ENCODE measurements at places on chromosomes 13 and 19.

DNA sequence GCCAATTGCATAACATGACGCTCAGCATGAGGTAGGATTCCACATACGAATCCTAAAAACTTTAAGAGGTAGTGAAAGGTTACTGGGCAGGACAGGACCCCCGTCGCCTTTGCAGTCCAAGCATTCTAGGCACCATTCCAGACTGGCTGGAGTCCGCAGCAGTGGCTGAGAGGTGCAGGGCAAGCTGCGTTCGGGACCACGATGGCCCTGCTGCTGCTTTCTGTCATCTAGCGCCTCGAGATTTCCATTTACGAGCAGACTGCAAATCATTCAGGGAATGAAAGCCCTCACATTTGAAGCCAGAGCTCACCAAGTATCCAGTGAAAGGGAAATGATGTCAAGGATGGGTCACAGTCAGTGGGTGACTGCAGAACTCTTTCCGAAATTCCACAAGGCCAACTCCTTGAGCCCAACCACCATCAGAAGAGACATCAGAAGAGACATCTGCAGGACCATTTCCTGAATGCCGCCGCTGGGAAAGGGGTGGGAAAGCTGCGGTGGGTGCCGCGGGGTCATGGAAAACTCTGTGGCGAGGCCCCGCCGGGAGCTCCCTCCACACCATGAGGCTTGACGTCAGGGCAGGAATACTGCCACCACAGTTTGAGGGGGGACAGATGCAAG, 88.3 kb downstream of the COL4A1 start:
- no peak for DNase-seq

DNA sequence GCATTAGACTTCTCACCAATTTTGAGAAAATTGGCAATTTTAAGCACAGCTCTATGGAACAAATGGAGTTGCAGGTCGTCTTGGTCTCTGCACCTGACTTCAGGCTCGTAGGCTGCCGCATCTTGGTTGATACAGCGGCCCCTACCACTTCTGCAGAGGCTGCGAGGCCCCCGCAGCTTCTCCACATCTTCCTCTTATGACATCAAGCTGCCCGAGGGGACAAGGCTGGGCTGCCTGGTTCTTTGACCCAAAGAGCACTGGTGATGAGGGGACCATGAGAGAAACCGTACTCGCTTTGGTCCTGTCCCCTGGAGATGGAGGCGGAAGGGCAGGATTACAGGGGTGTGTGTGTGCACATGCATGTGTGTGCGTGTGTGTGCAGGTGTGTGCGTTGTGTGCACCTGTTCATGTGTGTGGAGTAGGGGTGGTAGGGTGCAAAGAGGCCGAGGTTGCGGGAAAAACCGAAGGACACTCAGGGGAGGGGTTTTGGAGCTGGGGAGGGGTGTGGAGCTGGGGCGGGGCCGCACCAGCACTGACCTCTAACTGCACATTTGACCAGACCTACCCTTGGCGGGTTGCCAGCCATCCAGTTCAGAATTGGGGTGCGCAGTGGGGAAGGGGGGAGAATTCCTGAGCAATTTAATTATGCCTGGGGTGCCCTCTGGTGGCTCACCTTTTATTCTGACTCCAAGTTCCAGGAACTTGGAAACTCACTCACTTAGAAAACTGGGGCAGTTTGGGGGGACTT, 65.1 kb upstream of the ARHGEF7 start:
- DNase-seq, result peak; percentile 52

- DNase-seq, result no peak
These were observed 44.7 kb downstream of the CACNA1A start for GRCh38 chr19:13461536-13461935.

- peak; percentile 46 for DNase-seq
These were observed 2.0 kb downstream of the ZNF347 start for GRCh38 chr19:53156850-53157249.

DNA sequence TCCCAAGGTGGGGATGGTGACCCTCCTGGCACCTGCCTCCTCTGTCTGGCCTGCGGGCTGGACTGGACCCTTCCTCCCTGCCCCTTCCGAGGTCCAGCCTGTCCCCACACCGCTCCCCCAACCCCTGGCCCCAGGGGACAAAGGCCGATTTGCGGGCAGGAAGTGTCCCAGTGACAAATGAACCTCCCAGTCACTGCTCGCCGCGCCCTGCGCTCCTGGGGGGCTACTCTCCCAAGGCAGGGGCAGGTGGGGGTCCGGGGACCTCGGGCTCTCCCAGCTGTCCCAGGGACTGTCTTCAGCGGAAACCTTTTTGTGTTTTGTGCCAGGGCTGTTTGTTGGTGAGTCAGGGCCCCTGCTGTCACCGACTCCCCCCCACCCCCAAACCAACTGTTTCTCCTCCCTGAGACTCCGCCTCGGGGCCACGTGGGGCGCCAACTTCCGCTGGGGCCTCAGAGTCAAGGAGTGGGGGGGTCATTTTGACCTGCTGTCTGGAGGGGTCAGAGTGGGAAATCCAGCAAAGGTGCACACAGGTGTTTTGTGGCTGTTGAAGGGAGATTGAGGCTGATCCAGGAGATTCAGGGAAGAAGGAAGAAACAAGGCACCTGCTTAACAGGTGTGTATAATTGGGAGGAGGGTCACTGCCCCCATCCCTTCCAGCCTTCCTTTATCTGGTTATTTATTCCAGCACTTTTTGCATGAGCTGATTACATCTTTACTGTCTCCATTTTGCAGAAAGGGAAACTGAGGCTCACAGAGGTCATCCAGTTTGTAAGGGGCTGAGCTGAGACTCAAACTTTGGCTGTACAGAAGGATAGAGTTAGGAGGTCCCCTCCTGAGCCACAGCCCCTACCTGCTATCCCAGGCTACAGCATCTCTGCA, 831 bp downstream of the PGPEP1 start:
- peak; percentile 60 for DNase-seq

- DNase-seq, result no peak
These were observed 4.0 kb upstream of the DPF1 start for GRCh38 chr19:38228005-38228377.

- DNase-seq, result no peak
These were observed 1.3 kb downstream of the ALG5 start for GRCh38 chr13:36997716-36998427.

GRCh38 chr13:112796190-112796915, 106.5 kb downstream of the ATP11A start:
- no peak for DNase-seq

DNA sequence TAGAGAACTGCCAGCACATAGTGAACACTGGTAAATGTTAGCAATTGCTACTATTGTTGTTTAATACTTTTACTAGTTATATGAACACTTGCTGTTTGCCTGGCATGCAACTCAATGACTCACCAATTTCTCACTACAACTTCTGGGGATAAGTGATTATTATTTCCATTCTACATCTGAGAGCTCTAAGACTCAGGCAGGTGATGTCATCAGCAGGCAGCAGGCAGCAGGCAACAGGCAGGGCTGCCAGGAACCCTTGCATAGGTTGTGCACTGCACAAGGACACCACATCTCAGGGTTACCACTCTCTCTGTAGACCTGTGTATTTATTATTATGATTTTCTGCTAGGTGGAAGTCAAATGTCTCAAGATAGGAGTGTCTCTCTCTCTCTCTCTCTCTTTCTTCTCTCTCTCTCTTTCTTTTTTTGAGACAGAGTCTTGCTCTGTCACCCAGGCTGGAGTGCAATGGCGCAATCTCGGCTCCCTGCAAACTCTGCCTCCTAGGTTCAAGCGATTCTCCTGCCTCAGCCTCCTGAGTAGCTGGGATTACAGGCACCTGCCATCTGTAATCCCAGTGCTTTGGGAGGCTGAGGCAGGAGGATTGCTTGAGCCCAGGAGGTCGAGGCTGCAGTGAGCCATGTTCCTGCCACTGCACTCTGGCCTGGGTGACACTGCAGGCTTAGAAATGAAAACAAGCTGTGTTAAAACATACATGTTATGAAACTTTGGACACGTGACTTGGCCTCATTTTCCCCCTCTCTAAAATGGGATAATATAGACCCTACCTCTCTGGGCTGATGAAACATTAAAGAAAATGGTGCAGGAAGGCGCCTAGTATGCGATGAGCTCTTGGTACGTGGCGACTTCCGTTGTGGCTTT, 22.7 kb downstream of the HPN start:
- DNase-seq, result no peak

DNA sequence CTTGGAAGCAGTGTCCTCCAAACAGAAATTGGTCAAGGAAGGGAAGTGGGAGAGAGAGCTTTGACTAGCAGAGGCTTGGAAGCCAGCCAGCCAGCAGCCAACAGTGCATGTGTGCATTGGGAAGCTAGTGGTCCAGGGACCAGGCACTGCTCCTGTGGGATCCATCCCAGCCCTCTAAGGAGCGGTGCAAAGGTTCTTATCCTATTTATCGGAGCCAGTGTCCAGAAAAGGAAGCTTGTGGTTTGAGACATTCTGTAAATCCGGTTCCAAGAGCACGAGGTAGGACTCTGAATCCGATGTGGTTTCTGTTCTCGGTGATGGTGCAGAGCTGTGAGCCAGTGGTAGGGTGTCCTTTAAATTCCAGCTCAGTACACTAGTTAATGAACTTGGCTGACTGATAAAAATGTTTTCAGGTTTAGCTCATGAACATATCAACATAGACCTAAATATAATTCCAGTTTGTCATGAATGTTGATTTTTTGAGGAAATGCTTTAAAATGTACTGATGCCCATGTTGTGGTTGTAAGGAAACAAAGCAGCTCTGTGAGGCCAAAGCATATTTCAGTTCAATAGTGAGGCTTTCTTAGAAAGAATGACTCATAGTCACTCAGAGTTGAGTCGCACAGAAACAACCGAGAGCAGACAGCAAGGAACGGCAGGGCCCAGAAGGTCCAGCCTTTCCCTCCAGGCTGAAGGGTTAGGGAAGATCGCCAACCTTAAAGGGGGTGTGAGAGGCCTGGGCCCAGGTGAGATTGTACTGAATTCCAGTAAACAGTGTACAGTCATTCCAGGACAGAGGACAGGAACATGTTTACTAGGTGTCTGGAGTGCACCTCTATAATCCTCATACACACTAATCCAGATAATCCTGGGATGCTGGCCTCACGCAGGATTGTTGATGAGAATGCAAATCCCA, 21.5 kb upstream of the GARRE1 start:
- peak; percentile 73 for DNase-seq

DNA sequence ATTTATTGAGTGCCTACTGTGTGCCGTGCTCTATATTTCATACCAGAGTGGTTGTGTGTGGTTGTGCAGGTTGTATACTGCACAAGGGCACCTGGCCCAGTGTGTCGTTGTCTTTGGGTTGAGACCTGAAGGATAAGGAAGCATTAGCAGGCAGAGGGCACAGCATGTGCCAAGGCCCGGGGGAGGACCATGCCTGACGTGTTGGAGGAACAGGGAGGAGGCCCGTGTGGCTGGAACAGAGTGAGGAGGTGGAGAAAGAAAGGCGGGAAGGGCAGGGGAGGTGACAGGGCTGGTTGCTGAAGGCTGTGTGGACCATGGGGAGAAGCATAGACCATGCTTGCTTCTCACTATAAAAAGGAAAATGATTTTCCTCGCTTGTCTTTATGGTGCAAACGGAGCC, 26.8 kb downstream of the CELF5 start:
- no peak for DNase-seq

DNA sequence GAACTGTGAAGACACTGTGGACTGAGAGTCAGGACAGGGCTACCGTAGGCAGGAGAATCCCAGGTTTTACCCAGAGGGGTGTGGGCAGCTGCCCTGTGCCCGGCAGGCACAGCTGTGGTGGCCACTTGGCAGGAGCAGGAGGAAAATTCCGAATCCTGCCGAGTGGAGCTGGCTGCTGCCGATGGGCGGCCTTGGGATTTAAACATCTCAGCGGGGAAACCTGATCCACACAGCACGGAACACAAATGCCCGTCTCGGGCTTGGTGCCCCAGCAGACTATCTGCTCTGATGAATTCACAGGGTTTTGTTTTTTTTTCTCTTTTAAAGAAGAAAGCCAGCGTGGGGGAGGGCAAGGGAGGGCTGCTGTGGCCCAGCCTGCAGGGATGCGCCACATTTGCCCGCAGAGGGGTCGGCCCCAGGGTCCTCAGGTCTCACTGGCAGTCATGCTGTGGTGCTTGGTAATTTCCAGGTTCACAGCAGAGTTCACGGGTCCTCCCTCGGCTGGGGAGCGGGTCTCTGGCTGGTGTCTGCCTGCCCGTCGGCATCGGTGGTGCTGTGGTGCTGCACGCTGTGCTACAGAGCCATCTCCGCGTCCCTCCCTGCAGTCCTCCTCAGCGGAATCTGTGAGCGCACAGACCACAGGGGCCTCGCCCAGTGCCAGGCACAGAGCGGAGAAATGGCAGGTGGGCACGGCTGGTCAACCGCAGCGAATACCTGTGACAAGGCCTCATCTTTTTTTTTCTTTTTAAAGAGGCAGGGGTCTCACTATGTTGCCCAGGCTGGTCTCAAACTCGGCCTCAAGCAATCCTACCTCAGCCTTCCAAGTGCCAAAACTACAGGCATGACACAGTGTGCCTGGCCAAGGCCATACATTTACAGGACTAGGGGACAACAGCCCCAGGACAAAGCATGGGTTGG, 28.1 kb downstream of the MPND start:
- DNase-seq, result no peak

DNA sequence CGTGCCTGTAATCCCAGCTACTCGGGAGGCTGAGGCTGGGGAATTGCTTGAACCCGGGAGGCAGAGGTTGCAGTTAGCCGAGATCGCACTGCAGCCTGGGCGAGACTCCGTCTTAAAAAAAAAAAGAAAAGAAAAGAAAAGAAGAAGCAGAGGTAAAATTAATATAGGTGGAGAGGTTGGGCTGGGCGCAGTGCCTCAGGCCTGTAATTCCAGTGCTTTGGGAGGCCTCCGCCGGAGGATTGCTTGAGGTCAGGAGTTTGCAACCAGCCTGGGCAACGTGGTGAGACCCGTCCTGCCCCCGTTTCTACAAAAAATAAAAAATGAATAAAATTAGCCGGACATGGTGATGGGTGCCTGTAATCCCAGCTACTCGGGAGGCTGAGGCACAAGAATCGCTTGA, 912 bp upstream of the TUBA3C start:
- DNase-seq, result no peak

DNA sequence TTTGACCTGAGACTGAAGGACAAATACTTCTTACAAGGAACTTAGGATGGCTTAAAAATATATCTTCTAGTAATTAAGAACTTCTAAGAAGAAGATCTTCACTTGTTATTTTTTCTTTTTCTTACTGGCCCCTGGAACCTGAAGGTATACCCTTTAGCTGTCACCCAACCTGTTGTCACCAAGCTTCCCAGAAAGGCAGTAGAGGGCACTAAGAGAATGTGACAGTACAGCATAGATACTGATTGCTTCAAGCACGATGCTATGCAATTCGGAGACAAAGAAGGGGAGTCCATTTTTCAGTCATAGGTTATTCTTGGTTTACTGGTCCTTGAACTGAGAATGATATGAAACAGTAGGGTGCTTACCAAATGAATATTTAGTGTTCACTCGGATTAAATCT, 208.3 kb upstream of the PCDH9 start:
- no peak for DNase-seq

GRCh38 chr19:56137405-56137804, 3.7 kb upstream of the ZNF444 start:
- no peak for DNase-seq

Data from inflammatory macrophage treated with lipopolysaccharide for 1 hour (primary cell).